ENCODE measurements at places on chromosomes 12 and 14. TPM values are rescaled to one million over a fixed set of nuclear protein-coding genes. Genes with fewer than 3 reads are reported as not detected.

- DNase-seq = no peak
These were observed 34.2 kb upstream of the DEGS2 start for GRCh38 chr14:100193417-100194357.

GRCh38 chr14:46550836-46551235 is 100.7 kb downstream of the RPL10L start:
- no peak for DNase-seq

GRCh38 chr12:67633708-67634107 is 14.8 kb upstream of the DYRK2 start:
- DNase-seq = no peak

DNA sequence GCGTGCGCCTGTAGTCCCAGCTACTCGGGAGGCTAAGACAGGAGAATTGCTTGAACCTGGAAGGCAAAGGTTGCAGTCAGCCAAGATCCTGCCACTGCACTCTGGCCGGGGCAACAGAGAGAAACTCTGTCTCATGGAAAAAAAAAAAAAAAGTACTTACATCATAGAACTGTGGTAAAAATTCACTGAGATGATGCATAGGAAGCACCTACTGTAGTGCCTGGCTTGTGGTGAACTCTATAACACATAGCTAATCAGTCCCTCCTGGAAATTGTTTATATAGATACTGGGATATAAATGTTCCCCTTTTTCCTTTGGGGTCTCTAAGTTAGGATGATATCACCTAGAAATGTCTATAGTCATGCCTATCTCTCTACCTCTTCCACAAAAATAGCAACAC is 89.7 kb upstream of the CPM start:
- DNase-seq = no peak

GRCh38 chr14:65357113-65357512 is 55.4 kb upstream of the FUT8 start:
- no peak for DNase-seq

GRCh38 chr14:58747181-58747580 is 109.4 kb downstream of the DACT1 start:
- peak; percentile 58 for DNase-seq

DNA sequence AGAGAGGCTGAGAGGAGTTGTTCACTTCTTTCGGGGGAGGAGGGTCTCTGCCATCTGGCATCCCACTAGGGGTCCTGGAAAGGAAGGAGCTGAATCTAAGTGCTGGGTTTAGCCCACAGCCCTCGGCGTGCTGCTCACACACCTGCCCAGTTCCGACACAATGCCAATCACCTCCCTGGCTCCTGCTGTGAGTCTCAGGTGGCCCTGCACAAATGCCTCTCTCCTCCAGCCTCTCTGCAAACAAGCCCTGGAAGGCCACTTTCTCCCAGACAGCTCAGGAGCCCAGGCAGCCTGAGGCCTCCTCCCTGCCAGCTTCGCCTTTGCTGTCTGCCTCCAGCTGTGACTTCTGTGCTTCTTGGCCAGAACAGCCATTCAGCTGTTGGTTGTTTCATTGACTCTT is 51.2 kb downstream of the SMIM41 start:
- no peak for DNase-seq

DNA sequence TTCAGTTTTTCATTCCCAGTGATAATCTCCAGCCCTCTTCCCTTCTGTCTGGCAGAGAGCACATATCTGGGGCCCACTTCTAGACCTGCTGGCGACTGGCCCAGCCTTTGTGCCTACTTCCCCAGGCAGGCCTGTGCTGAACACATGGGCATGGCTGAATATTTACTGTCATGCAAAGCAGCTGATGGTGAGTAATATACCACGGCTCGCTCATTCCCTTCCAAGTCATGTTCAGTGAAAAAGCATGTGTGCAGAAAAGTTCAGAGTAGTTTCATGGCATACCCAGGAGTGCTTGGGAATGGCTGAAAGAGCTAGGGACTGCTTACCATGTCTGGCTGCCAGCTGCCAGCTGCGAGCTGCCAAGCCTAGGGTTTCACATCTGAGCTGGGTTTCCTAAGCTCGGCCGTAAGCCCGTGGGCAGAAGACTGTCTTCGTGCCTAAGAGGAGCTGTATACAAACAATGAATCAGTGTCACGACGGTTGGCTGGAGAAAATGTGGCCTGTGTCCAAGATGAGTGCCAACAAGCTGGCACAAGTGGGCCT is 179.9 kb upstream of the PELI2 start:
- peak; percentile 26 for DNase-seq

DNA sequence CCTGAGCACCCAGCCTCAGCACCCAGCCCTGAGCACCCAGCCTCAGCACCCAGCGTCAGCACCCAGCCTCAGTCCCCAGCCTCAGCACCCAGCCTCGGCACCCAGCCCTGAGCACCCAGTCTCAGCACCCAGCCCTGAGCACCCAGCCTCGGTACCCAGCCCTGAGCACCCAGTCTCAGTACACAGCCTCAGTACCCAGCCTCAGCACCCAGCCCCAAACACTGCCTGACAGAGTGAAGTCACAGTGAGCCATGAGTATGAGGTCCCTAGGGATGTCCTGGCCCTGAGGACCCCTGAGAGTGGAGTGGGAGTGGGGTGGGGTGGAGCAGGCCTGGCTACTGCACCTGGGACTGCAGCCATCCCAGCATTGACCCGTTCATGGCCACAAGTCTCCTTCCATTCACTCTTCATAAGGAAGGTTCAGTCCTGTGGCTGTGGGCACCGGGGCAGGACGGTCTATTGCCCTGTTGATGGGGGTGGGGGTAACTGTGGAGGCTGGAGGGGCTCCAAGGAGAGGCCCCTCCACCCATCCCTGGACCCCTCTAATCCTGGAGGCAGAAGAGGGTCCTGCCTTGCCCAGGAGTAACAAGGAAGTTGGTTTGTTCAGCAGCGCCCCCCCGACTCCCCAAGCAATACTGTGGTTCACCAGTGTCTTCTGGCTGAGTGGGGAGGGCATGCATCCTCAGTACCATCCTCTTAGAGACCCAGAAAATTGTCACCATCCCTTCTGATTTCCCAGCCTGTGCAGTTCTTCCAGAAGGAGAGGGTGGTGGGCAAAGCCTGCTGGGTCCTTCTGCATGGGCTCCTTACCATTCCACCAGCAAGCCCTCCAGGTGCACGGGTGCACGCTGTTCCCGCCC is 140.5 kb downstream of the ADGRD1 start:
- DNase-seq = no peak

- no peak for DNase-seq
These were observed 163.9 kb upstream of the PRMT8 start for GRCh38 chr12:3326850-3327780.

GRCh38 chr14:73753887-73754795 is 40.0 kb upstream of the PNMA1 start:
- DNase-seq = no peak

Gene AQP5
- total RNA-seq = not detected

Gene C1R
- 7.5 TPM for total RNA-seq

Gene CYP27B1
- total RNA-seq = 4.3 TPM

Gene TRPV4
- total RNA-seq = 0.75 TPM
